Neural crest cell (in vitro differentiated cells): ENCODE measurements at places on chromosomes 2 and 18. TPM values are rescaled to one million over a fixed set of nuclear protein-coding genes. Genes with fewer than 3 reads are reported as not detected.

- DNase-seq, result no peak
Observed at GRCh38 chr2:12318427-12319057, 398.2 kb upstream of the TRIB2 start.

DNA sequence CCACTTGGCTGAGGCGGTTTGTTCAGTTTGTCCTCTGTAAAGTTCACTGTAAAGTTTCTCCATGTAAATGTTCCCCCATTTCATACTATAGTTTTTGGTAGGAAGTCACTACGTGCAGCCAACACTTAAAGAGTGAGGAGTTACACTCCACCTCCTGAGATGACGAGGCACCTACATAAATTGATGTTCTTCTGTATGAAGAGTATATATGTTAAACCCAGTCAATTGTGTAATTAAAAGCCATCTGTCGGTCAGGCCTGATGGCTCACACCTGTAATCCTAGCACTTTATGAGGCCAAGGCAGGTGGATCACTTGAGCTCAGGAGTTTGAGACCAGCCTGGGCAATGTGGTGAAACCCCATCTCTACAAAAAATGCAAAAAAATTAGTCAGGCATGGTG is 7.6 kb downstream of the PIGN start:
- DNase-seq, result no peak

- peak; percentile 75 for DNase-seq
Observed at GRCh38 chr2:7430869-7431641, 513.8 kb downstream of the RNF144A start.

- DNase-seq, result no peak
Observed at GRCh38 chr2:120606931-120607330, 128.7 kb upstream of the GLI2 start.

DNA sequence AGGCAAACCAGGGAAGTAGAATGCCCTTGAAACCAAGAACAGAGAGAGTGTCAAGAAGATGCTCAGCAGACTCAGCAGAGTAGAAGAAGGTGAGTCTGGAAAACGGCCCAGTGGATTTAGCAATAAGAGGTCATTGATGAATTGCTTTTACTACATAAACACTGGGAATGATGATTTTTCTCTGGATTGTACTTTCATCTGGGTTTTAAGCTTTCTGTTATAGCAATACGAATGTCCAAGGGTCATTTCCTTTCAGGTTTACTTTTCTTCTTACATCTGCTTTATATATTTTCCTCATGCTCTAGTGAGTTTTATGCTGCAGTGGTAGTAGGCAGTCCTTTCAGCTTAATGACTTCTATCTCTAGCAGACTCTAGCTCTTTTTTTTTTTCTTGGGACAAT is 16.9 kb downstream of the EML6 start:
- DNase-seq, result no peak

DNA sequence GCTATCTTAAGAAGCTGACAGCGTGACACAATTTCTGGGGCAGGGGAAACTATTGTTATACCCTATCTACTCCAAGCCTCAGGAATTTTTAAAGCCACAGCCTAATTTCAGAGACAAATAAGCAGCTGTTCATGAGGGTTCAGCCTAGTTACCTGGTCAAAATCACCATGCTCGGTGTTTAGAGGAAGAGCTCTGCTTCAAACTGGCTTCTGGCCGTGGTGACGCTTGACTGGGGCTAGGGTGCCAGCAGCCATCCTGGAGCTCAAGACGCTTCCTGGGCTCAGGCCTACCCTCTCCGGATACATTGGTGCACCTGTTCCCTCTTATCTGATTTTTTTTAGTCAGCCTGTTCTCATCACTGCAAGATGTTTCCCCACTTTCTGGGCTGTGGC is 41.7 kb downstream of the FRZB start:
- DNase-seq, result no peak

GRCh38 chr2:152385650-152386049 is 50.7 kb downstream of the FMNL2 start:
- no peak for DNase-seq

DNA sequence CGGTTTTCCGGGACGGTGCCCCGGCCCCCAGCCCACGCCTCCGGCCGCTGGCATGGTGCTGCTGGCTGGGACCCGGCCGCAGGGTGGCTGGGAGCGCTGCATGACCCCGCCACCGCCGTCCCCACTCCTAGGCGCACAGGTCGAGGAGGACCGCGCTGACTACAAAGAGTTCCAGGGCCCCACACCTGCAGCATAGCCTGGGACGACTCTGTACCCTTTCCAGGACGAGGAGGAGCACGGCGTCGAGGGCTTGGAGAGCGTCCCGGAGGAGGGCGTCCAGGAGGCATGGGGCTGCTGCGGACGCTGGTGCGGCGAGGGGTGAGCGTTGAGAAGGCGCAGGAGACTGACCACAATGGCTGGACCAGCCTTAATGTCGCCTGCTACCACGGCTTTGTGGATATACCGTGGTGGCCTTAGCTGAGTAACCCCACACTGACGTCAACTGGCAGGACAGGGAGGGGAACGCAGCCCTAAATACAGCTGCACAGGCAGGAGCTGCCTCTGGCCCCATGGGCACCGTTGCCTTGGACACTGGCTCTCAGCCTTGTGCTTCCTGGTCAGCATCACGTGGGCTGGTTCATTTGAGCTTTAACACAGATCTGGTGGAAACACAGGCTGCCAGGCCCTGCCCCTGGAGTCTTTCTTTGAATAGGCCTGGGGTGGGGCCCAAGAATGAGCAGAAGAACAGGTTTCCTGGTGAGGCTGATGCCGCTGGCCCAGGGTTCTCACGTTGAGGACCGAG is 40.9 kb upstream of the TRIM43B start:
- no peak for DNase-seq

- DNase-seq, result no peak
Observed at GRCh38 chr2:30139131-30139870, 7.5 kb upstream of the YPEL5 start.

- DNase-seq, result no peak
Observed at GRCh38 chr18:24157855-24158254, 19.0 kb downstream of the CABYR start.

- no peak for DNase-seq
Observed at GRCh38 chr2:3747826-3748225, 44.5 kb downstream of the DCDC2C start.

DNA sequence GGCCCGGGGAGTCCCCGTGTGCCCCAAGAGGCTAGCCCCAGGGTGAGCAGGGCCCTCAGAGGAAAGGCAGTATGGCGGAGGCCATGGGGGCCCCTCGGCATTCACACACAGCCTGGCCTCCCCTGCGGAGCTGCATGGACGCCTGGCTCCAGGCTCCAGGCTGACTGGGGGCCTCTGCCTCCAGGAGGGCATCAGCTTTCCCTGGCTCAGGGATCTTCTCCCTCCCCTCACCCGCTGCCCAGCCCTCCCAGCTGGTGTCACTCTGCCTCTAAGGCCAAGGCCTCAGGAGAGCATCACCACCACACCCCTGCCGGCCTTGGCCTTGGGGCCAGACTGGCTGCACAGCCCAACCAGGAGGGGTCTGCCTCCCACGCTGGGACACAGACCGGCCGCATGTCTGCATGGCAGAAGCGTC is 16.9 kb upstream of the FAHD2A start:
- DNase-seq, result no peak

DNA sequence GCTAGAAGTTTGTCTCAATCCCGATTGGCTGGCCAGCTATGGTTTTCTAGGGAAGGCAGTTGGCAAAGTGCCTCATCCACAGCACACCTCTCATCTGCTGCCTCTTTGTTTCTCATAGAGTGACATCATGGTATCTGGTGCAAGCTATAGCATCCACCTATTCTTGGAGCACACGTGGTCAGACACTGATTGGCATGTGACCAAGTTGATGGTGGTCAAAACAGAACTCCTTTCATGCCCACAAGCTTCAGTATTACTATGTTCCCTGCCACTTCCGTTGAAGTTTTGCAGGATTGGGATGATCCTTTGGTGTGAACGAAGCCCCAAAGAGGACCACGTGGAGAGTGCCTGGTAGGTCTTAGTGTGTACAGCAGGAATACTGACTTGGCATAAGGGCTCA is 28.8 kb downstream of the TTC32 start:
- no peak for DNase-seq

- DNase-seq, result no peak
Observed at GRCh38 chr2:220276741-220277444, 649.5 kb downstream of the SLC4A3 start.

DNA sequence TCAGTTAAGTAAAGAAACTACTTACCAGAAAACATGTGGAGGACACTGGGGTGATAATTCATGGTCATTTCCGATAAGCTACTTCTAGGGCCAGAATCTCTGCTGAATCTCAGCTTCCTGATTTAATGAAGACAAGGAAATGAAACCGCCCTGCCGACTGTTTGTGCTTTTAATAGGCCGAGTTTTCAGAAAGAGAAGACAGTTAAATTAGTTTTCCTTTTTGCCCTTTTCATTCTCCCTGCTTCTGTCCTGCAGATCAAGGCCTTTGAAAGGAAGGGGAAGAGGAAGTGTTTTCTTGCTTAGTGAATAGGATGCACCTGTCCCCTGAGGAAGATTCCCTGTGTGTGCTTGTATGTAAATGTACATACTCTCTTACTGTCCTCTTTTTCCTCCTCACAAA is 126.6 kb downstream of the SH3RF3 start:
- DNase-seq, result no peak

DNA sequence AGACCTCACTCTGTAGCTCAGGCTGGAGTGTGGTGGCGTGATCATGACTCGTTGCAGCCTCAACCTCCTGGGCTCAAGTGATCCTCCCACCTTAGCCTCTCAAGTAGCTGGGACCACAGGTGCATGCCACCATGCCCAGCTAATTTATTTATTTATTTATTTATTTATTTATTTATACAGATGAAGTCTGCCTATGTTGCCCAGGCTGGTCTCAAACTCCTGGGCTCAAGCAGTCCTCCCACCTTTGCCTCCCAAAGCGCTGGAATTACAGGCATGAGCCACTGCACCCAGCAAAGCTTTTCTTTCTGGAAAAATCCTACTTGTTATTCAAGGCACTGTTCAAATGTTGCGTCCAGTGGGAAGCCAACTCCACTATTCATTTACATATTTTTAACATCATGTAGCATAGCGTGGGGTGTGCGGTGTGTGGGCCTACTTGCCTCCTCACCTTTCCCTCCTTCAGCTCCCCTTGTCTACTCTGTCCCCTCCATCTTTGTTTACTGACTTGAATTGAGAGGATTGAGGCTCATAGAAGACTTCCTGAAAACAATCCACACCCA is 6.8 kb upstream of the RHOB start:
- DNase-seq, result no peak

- DNase-seq, result peak; percentile 46
Observed at GRCh38 chr2:152718909-152719645, 657 bp downstream of the ARL6IP6 start.

DNA sequence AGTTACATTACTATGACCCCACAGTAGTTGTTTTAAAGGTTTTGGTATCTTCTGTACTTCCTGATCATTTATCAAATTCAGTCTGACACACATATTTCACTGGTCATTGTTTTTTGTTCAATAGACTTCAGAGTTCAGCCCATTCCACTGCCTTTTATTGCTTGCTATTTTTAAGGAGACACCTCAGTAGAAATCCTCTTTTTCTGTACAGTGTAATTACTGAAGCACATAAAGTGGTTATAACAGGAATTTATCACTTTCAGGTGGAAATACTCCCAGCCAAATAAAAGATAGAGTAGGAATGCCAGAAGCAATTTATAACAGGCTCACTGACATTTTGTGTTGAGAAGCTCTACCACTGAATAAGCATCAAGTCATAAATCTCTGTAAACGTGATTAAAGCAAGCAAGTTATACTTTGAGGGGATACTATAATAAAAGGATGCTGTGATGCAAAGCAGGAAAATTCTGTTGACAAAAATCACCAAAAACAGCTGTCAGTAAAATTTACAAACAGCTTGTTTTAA is 6.6 kb upstream of the BARD1 start:
- DNase-seq, result no peak

GRCh38 chr2:20665243-20666004 is 1.5 kb upstream of the GDF7 start:
- DNase-seq, result no peak

GRCh38 chr2:3222636-3223035 is 155.0 kb downstream of the EIPR1 start:
- DNase-seq, result no peak

DNA sequence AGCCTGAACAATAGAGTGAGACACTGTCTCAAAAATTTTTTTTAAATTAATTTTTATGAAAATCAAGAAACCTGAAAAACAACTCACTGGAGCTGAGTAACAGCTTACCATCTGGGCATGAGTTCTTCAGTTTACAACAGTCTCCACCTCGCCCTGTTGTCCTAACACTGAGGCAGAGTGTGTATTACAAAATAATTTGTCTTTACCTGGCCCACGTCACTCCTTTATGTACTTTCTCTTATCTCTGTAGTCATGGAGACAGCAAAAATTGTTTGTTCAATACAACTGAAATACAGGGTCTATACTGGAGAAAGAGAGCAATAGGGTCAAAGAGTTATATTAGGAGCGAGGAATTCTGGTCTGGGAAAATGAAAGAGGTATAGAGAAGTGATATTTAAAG is 48.1 kb downstream of the CYTIP start:
- DNase-seq, result no peak

The EIF5B gene
- 49.0 and 50.5 TPM in 2 replicates for total RNA-seq

The RGPD4 gene
- 0.05 TPM in 1 of 2 replicates, not detected in the other for total RNA-seq

The MALT1 gene
- total RNA-seq, result 17.4 and 17.6 TPM in 2 replicates

The CENPA gene
- 34.5 and 35.1 TPM in 2 replicates for total RNA-seq

The ABCB11 gene
- 0.07 and 0.11 TPM in 2 replicates for total RNA-seq

The LOXHD1 gene
- not detected in 2 replicates for total RNA-seq

The TRIM43 gene
- total RNA-seq, result not detected in 2 replicates

The POLR1A gene
- total RNA-seq, result 67.8 and 69.8 TPM in 2 replicates

The SCYGR5 gene
- not detected in 2 replicates for total RNA-seq

The LYPD1 gene
- 15.1 and 17.4 TPM in 2 replicates for total RNA-seq

The NFATC1 gene
- total RNA-seq, result 2.2 and 2.4 TPM in 2 replicates

The FTCDNL1 gene
- 1.5 and 1.6 TPM in 2 replicates for total RNA-seq

The CCDC68 gene
- not detected in 2 replicates for total RNA-seq

The PDCD1 gene
- total RNA-seq, result not detected in 2 replicates
